ENCODE measurements at places on chromosomes 2 and 18.
A peak's percentile ranks its signal among the peaks of the same experiment; 100 is the strongest.

GRCh38 chr18:45282101-45282812 lies 333.0 kb upstream of the SLC14A2 start:
- no peak for DNase-seq

DNA sequence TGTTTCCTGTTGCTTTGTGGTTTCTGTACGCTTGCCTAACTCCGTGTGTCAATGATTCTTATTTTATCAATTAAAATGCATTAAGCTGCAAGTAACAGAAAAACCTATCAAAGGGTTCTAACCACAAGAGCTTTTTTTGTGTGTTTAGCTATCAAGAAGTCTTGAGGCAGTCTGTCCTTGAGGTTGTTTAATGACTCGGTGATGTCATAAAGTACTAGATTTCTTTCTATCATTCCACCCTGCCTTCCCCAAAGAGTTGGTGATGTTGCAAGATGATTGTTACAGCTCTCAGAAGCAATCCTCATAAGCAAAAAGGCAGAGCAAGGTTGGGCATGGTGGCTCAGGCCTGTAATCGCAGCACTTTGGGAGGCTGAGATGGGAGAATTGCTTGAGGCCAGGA lies 51.9 kb upstream of the SPTBN1 start:
- no peak for DNase-seq

DNA sequence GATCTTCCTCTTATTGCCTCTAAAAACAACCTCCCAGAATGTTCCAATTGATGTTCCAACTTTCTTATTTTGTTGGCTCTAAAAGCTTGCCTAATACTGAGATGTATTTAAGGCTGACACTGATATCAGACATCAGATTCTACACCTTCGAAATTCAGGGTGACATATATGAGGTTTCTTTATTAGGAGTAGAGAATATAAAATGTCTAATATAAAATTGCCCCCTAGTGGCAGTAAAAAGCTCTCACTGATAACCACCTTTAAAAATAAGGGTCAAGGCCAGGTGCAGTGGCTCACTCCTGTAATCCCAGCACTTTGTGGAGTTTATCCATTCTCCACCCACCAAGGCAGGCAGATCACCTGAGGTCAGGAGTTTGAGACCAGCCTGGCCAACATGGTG lies 789.7 kb upstream of the SLC39A10 start:
- no peak for DNase-seq

GRCh38 chr2:27736031-27736889 lies 35.3 kb upstream of the MRPL33 start:
- no peak for DNase-seq

GRCh38 chr2:40189881-40190280 lies 262.0 kb downstream of the SLC8A1 start:
- no peak for DNase-seq

DNA sequence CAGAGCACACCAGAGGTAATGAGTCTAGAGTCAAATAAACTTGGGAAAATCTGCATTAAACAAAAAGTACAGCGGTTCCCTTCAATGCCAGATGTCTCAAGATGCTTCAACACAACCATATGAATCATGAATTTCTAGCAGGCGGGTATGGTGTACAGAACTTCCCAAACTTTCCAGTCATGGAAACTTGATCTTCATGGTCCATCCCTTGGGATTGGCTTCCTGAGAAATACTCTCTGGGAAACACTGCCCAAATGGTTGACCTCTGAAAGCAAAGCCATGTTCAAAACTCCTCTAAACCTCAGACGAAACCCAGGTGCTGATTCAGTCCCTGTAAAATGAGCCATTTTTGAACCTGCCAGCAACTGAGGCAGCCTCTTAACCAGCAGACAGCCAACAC lies 16.4 kb upstream of the TMEM247 start:
- DNase-seq = no peak

- no peak for DNase-seq
Observed at GRCh38 chr2:48316753-48317750, 212.9 kb upstream of the STON1 start.

DNA sequence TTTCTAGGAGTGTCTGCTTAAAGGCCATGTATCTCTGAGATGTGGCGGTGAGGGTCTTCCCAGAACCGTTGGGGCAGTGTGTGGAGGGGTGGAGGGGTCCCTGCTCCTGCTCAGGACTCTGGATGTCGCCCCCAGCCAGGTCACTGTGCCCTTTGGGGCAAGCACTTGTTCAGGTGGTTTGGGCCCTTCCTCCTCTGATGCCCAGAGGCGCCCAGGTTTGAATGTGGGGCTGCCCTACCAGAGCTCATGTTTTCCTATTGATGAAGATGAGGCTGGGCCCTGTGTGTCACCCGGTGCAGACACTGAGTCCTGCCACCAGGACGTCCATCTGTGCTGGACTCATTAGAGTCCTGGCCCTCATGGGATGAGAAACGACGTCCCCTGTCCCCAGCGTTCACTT lies 14.3 kb upstream of the PER2 start:
- DNase-seq = no peak

DNA sequence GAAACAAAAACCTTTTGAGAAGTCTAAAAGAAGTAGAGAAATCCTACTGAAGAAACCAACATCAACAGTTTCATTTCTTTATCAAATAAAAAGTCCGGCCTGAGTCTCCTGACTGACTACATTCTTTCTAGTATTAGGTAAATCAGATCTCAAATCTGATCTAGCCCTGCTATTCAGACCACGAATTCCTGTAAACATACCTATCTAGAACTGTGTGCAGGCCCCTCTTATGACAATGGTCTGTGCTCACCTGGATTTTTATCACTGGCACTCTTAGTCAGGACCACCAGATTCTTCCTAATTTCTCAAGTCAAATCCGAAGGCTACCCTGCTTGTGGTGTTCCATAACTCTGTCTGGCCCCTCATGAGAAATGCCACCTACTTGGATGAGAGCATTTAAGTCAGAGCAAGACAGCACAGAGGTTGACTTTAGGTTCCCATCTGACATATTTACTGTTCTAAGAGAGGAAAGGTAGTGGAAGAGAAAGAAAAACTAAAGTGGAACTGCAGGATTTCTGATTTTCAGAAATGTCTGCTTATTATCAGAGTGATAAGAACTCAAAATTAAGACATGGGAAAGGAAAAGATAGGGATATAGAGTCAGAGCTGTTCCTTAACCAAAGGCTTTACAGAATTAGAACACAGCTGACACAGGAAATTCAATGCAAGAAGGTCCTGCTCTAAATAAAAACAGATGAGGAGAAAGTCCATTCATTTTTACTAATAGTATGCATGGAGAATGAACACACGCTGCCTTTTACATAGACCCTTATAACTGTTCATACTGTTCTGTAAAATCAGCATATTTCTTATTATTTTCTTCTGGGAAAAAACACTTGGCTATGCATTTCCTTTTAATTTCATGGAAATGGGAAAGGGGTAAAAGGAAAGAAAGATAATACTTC lies 56.5 kb downstream of the SLC8A1 start:
- no peak for DNase-seq

DNA sequence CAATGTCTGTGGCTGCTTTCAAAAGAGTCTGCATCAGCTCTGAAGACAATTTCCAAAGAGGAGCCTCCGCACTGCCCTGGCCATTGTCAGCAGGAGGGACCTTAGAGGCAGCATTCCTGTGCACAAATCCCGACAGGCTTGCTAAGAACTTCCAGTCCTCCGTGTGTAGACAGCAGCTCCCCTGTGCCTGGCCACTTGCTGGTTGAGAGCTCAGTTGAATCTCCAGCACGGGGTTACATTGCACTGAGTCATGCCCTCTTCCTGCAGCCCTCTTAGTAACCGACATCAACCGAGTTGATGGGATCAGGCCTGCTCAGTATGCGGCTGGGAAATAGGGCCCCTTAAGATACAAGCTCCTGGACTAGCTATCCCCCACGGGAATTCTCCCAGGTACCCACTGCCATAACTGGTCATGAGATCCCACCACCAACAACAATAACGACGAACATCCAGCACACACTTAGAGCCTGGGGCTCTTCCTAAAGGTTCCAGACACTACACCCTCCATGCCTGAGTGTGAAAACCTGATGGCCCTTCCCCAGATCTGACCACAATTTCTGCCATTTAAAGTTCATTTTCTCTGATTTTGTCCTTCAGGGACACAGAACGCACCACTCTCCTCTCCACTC lies 12.0 kb downstream of the ATP6V1B1 start:
- DNase-seq = no peak

- no peak for DNase-seq
Observed at GRCh38 chr18:39840856-39841481, 2114.1 kb upstream of the PIK3C3 start.

- DNase-seq = no peak
Observed at GRCh38 chr2:200321780-200322534, 15.5 kb downstream of the SPATS2L start.

DNA sequence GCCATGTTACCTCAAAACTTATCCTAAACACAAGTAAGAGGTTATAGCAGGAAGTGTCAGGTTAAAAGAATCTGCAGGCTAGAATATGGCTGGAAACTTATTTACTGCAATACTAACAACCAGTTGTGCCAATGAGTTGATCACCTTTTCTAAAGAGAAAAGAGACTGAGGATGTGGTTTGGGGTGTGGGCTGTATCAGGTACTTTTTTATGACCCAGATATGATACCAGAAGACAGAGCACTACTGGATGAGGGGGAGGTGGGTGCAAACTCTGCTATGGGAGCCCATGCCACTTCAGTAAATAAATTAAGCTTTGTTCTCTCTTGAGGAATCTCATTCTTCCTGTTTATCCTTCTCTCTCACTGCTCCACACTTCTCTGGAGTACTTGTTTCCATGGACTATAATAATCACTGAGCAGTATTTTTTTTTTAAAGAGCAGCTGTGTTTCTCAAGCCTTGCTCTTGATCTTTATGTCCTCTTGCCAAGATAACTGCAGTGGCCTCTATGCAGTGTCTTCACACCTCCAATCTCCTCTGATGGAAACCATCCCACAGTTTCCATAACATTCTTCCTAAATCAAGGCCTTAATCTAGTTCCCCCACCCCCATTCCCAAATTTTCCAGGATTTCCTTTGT lies 51.2 kb upstream of the NOSTRIN start:
- DNase-seq = no peak

- no peak for DNase-seq
Observed at GRCh38 chr2:238895891-238896600, 48.2 kb downstream of the TWIST2 start.

DNA sequence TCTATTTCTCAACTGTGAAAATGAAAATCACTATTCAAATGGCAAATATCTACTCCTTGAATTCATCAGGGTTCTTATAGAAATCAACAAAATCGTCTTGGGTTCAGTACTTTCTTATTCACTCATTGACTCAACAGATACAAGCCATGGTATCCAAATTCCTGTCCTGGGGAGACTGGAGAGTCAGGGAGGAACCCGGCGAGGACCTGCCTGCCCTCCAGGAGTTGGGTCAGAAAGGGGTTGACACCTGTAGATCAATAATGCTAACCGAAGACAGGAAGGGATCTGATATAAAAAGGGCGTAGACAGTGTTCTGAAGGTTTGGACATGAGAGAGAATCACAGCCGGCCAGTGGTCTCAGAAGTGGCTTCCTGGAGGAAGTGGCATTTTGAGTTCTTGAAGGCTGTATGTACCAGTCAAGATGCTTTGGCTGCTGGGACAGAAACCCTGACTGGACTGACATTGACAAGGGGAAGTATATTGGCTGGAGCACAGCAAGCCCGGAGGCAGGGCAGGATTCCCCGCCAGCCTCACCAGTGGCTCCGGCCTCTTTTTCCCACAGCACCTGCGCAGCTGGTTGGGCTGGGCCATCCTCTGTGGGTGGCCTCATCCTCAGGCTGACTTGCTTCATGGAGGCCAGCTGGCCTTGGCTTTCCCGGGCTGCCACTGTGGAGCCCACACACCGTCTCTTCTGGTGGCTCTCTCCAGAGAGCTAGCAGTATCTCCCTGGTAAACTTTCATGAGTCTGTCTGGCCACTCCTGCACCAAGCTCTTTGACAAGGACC lies 3.0 kb downstream of the LRRFIP1 start:
- no peak for DNase-seq

GRCh38 chr2:28424799-28425463 lies 32.3 kb downstream of the FOSL2 start:
- DNase-seq = no peak

DNA sequence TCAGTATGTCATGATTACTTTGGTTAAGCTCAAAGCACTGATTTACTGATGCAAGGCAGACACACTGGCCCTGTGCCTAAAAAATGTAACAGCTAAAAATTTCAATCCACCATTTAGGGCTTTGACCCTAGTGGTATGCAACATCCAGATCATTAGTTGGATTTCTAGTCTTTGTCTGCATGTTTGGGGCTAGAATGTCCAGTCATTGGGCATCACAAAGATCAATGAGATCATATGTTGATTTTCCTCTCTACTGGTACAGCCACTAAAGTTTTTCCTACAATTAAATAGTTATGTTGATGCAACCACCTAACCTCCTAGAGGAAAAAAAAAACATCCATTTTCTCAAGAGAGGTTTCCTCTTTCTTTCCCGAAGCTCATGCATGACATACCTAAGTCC lies 53.4 kb upstream of the REV1 start:
- no peak for DNase-seq

- DNase-seq = no peak
Observed at GRCh38 chr2:102686479-102687439, 67.4 kb downstream of the SLC9A2 start.

- no peak for DNase-seq
Observed at GRCh38 chr2:147327613-147328012, 517.2 kb upstream of the ACVR2A start.

GRCh38 chr2:162184359-162184758 lies 32.3 kb upstream of the GCG start:
- DNase-seq = no peak

GRCh38 chr2:180291060-180291459 lies 284.0 kb upstream of the CWC22 start:
- no peak for DNase-seq

DNA sequence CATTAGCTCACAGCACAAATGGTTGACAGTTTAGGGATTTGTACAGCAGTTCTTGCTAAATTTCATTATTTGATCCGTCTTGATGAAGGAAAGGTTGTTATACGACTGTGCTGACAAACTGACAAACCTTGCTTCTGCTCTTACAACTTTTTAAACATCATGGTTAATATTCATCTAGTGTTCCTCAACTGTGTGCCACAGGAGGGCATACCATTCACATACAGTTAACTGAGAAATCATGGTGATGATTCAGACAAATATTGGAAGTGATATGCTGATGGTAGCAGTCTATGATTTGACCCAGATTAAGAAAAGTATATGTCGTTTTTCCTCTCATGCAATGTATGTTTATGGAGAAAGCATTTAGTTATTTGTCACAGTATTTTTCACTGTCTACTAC lies 129.8 kb upstream of the FSIP2 start:
- peak; percentile 2 for DNase-seq

DNA sequence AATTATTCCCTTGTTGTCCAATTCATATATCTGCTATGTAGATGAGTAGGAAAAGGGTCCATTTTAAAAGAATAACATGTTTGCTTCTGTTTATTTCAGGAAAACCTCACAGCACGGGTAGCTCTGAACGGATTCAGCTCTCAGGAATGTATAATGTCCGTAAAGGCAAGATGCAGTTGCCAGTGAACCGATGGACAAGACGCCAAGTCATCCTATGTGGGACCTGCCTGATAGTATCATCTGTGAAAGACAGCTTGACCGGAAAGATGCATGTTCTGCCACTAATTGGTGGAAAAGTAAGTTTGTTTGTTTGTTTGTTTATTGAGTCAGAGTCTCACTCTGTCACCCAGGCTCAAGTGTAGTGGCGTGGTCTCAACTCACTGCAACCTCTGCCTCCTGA lies 114.6 kb downstream of the PHLPP1 start:
- DNase-seq = no peak

Measured in right kidney (tissue), 9 donors.